ENCODE measurements at places on chromosomes 3 and 15.

GRCh38 chr3:124699686-124700396, 30.4 kb upstream of the UMPS start:
- DNase-seq: no peak

- DNase-seq: no peak
Measured at GRCh38 chr15:27741226-27741860, 357.8 kb downstream of the OCA2 start.

- no peak for DNase-seq
Measured at GRCh38 chr15:70643783-70644125, 119.6 kb downstream of the UACA start.

GRCh38 chr15:66865622-66866611, 163.9 kb downstream of the SMAD6 start:
- no peak for DNase-seq

DNA sequence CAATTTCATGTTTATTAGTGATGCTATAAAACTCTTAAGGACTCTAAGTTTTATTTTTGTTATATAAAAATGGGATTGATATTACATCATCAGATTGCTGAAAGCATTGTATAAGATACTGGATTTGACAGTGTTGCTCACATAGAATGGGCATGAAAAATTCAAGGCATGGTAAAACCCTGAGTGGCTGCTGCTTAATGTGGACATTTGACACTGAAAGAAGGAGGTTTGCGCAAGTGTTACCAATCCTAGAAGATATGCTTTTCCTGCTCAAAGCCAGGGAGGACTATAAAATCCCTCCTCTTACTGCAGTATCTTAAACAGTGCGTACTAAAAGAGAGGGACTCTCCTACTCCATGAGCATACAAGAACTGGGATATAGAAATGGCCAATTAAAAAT, 65.8 kb upstream of the PTX3 start:
- no peak for DNase-seq

DNA sequence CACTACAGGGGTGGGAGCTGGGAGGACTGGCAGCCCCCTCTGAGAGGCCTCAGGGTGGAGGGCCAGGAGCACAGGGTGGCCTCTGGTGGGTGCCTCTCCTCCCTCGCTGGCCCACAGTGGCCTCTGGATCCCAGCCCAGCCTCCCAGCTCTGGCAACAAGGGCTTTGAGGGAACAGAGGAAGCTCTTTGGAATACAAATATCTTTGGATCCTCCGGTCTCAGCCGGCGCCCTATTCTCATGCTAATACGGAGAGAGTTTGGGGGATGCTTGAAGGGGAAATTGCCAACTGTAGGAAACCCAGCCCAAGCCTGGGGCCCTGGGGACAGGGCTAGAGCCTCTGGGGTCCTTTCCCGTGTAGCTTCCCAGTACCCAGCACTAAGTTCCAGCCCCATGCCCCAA, 33.4 kb upstream of the INSYN1 start:
- peak; percentile 39 for DNase-seq

DNA sequence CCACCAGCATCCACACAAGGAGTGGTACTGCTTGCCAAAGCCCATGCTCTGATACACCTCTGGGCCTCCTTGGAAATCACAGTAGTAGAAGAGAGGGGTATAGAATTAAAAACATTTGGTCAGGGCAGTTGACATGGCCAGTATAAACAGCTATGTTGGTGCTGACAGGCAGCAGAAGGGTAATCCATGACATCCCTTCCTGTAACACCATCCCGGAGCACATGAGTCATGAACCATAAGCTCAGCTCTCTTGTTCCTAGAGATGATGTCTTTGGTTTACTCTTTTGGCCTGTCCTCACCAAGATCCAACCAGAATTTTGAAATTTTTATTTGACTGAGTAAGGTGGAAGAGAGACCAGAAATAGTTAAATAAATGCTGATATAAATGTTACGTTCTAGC, 132.6 kb upstream of the CTDSPL start:
- peak; percentile 40 for DNase-seq

GRCh38 chr3:137335478-137335877, 377.7 kb downstream of the IL20RB start:
- no peak for DNase-seq

DNA sequence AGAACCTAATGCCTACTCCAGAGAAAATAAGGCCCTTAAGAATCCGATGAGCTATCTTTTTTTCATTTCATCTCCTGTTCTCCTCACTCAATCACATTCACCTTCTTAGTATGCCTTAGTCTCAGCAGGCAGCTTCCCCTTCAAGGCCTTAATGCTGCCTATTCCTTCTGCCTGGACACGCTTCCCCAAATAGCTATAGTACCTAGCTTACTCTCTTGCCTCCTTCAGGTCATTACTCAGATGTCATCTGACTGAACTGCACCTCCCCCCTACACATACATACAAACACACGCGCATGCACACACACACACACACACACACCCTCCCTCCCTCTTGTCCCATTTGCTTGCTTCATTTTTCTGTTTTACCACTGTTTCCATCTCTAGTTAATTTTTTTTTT, 191.5 kb upstream of the MLF1 start:
- DNase-seq: no peak

- no peak for DNase-seq
Measured at GRCh38 chr3:123692041-123692440, 107.2 kb upstream of the HACD2 start.

DNA sequence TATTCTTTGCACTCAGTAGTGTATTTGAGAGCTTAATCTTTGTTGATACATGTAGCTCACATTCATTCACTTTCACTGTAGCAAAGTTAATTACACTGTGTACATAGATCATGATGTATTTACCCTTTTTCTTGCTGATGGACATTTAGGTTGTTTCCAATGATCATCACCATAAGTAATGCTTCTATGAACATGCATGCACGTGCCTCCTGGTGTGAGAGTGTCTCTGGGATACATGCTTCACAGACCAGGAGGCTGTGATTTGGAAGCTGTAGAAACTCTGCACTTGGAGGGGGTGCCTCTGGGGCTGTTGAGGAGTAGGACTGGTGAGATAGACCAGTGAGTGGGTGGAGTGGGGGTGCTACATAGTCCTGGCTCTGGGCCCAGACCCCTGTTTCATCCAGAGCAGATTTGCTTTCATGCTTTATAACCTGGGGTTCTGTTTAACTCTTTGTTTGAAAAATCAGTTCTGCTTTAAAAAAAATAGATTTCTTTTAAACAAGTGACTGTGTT, 18.2 kb upstream of the SMAD3 start:
- DNase-seq: no peak

DNA sequence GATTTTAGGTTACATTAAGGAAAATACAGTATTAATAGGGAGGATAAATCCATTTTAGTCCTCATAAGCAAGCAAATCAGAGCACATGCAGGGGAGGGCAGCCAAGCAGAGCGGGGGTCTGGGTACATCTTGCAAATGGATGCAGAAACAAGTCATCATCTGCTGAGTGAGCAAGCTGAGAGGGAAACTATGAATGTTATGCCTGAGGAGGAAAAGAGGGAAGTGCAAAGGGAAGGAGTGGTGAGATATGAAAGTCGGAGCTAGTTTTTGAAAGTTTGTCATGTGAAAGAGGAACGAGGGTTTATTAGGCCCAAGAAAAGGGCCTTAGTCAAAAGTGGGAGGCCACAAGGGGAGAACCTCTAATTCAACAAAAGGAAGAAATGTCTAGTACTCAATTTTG, 15.4 kb downstream of the PTX3 start:
- DNase-seq: no peak

- DNase-seq: no peak
Measured at GRCh38 chr3:144622845-144623244, 651.2 kb downstream of the DIPK2A start.

GRCh38 chr3:141330235-141330634, 38.1 kb upstream of the ZBTB38 start:
- DNase-seq: no peak

DNA sequence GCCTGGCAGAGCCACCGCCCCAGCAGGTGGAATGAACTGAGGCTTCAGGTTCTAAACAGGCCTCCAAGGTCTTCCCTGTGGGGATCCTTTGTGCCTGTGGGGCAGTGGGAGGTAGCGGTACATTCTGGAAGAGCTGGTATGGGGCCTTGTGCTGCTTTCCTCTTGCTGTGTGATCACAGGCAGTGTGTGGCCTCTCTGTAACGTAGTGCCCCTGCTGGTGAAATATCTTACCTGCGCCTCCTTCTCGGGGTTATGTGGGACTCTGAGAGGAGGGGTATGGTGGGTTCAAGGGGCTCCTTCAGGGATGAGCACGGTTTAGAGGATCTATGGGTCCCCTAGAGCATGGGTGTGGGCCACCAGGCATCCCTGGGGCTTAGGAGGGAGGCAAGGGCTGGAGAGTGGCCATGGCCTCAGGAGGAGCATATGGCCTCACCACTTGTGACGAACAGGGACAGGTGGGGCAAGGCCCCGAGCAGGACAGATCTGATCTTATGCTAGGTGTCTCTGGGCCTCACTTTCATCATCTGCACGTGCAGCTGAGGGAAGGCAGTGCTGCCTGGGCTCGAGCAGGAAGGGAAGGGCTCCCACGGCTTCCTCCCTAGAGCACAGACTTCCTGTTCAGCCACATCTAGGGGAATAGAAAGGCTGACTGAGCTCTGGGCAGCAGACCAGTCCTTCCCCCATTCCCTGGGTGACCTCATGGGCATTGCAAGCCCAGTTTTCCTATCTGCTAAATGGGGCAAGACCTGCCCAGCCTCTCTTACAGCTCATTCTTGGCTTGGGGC, 1.9 kb upstream of the ALS2CL start:
- peak; percentile 74 for DNase-seq

- no peak for DNase-seq
Measured at GRCh38 chr15:92889390-92890107, 10.6 kb upstream of the CHD2 start.

- no peak for DNase-seq
Measured at GRCh38 chr3:114558271-114558670, 264.4 kb downstream of the TIGIT start.

- no peak for DNase-seq
Measured at GRCh38 chr3:172658344-172659245, 52.3 kb downstream of the NCEH1 start.

DNA sequence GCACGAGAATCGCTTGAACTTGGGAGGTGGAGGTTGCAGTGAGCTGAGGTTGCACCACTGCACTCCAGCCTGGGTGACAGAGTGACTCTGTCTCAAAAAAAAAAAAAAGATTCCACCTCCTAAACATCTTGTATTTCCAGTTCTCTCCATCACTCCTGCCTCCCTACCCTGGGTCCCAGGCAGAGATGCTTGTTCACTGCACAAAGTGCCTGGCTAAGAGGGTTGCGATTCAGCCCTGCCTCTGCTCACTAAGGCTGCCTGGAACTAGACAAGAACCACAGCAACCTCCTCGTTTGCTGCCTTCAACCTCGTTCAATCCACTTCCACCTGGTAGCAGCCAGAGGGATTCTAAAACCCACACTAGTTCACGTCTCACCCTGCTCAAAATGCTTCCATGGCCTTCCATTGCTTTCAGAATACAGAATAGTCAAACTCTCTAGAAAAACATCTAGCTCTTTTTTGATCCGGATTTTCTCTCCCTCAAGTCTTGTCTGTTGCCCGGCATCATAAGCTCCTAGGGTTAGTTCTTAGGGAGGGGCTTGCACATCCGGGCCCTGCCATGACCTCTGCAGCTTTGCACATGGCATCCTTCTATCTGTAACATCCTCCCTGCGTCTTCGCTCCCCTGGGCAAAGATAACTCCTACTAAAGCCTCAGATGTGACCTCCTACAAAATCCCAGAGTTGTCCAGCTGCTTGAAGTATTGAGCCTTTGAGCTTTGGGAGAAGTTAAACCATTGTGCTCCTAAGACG, 1.0 kb upstream of the MCM2 start:
- DNase-seq: no peak

DNA sequence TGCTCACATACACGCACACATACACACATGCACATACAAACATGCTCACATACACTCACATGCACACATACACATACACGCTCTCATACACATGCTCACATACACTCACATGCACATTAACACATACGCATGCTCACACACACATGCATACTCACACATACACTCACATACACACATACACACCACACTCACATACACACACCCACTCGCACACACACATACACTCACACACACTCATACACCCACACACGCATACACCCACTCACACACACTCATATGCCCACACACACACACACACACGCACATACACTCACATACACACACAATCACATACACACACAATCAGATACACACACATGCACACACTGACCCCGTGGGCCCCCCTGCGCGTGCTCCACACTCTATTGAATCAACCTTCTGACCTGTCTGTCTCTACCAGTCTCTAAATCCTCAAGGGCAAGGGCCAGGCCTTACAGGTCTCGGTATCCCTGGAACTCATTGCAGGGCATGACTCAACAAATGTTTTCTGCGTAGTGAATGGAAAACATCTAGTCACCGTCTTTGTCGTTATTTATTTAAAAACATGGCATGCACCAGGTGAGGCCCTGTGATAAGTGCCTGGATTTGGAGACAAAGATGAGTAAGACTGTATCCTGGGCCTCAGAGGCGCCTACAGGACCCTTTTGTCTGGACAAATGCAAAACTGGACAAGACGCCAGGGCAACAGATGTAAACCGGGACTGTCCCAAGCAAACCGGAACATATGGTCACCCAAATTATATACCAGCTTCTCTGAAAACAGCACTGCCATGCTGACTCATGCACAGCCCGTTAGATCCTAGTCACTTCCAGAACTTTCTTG, 41.8 kb downstream of the GRK7 start:
- DNase-seq: no peak

DNA sequence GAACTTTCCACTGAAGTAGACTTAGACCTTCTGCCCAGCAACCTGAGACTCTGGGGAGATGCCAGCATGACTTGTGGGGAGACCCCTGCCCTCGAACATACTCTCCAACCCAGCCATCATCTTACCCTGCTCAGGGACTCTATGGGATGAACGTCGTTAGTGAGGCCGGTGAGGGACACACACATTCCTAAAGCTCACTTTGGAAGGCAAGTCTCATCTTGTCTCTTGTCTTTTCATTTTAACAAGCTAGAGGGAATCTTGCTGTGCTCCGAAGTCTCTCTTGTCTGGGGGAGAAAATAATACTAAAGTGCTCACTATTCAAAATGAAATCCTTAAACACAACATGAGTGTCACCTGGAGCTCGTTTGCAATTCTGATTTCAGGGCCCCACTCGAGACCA, 239.5 kb upstream of the HES1 start:
- no peak for DNase-seq
